NCI-H1048 (cell line): ENCODE measurements at places on chromosomes 2 and 18.

- DNase-seq: no peak
These were observed 1642.5 kb upstream of the TMEFF2 start for GRCh38 chr2:193837111-193837738.

GRCh38 chr2:50018921-50019320 lies 864.6 kb upstream of the FSHR start:
- DNase-seq: no peak

GRCh38 chr2:168767258-168767657 lies 35.2 kb upstream of the NOSTRIN start:
- no peak for DNase-seq

DNA sequence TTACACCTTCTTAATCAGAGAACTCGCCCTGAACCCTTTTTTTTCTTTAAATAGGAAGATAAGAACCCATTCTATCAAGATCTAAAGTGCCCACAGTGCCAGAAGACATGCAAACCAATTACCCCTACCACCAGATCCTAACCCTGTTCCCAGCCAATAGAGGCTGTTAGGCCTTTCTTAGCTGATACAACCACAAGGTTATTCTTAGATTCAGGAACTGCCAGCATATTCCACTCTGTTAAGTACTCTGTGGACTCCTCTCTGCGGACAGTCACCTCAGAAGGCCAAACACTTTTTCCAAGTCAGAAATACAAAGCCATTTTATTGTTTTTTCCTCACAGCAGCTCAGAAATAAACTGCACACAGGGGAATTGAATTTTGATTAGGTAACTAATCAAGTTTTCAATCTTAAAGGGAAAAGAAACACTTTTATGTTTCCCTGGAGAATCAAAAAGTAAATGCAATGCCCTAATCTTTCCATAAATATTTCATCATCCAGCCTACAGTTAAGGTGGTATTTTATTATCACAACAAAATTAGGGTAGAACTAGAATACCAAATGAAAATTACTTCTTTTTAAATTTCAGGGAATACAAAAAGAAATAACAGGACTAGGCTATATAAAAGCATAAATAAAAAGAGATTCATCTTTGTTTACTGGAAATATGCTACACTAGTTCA lies 111.4 kb downstream of the NBAS start:
- DNase-seq: no peak

- DNase-seq: no peak
These were observed 26.9 kb downstream of the MBP start for GRCh38 chr18:77105680-77106079.

DNA sequence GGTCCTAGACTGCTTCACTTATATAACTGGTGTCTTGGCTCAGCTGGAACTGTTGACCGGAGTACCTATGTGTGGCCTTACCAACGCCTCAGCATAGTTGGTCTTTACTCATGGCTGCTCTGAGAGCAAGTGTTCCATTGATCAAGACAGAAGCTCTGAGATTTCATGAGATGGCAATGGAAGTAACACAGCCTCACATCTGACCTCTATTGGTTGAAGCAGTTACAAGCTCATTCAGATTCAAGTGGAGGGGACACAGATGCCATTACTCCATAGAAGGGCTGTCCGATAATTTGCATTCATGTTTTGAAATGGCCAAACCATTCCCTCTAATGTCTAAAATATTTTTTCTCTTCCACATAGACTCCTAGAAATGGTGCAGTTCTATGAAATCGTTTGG lies 46.4 kb upstream of the STK39 start:
- DNase-seq: no peak

- DNase-seq: no peak
These were observed 843 bp downstream of the CYS1 start for GRCh38 chr2:10079266-10079869.

DNA sequence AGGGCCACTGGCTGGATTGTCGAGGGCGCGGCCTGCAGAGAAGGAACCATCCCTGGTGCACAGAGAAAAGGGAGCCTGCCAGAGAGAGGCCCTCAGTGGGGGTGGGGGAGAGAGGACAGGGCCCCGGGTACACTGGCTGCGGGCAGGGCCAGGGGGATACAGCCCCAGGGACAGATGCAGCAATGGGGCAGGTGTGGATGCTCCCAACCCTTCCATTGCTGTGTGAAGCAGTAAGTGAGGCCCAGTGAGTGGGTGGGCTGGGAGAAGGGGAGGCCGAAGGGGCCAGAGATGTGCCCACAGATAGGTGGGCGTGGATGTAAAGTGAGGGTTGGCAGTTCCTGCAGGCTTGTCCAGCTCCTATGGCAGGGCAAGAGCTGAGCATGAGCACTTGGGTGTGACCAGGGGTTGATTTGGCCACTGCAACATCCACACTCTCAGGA lies 7.4 kb downstream of the AGXT start:
- no peak for DNase-seq

DNA sequence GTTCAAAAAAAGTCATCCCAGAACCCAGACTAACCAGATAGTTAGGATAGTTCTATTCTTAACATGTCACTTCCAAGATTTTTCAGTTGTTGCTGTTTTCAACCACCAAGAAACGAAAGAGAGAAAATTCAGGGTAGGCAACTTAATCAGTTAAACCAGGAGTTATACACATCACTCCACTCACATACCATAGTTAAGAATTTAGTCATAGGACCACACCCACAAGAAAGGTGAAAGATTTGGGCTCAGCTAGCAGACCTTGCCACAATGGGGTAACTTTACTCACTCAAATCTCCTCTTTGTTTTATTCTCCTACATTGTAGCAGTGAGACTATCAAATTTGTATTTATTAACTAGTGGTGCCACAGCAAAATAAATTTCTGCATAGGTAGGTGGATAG lies 473.6 kb downstream of the NUP35 start:
- no peak for DNase-seq

DNA sequence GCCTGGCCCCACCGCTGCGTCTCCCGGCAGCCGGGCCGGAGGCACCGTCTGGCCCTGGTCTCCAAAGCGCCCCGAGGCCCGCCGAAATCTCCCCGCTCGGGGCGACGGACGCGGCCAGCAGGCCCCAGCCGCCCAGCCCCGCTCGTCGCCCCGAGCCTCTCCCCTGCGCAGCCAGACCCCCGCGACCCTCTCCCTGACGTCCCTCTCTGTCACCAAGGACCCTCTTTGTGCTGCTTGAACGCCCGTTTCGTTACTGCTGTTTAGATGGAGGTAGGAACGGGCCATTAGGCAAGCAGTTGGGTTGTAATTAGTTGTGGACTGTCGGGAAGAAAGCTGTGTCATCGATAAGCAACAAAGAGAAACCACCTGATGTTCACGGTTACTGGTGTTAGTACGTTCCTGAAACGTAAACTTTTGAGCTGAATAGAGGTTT lies 686 bp downstream of the UBXN4 start:
- DNase-seq: no peak

- no peak for DNase-seq
These were observed 36.7 kb downstream of the XIRP2 start for GRCh38 chr2:166924967-166925366.

DNA sequence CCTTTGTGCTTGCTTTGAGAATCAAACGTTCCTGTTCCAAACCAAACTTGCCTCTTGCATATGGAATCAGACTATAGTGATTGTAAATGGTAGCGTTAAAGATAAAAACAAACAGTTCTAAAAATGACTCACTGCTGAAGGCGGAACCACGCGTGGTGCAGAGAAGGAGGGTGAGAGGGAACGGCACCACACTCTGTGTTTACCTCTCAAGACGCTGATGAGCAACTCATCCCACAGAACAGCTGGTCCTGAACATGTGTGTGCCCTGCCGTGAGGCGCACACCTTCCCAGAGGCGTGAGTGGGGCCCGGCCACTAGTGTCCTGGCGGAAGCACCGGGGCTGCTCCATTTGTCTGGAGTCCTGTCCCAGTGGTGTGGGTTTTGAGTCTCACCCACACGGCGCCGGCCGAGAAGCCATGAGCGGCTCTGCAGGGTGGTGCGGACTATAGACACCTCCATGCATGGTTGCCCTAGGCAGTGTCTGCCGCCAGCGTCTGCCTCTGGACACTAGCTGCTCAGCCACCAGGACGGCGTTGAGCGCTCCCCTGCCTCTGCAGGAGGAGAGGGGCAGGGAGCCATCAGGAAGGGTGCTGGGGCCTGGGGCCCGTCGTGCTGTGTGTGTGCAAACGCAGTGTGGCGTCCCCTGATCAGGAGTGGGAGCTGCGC lies 52.1 kb downstream of the NFATC1 start:
- DNase-seq: no peak

DNA sequence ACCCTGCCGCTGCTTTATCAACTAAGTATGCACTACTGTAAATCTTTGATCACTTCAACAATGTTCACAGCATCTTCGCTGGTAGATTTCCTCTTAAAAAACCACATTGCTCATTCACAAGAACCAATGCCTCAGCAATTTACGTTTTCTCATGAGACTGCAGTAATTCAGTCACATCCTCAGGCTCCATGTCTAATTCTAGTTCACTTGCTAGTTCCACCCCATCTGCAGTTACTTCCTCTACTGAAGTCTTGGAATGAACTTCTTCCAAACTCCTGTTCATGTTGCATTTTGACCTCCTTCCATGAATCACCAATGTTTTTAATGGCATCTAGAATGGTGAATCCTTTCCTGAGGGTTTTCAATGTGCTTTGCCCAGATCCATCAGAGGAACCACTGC lies 35.8 kb downstream of the PRELID3A start:
- DNase-seq: no peak
